ENCODE measurements at places on chromosomes 12 and 14.

GRCh38 chr12:75437564-75437963, 43.0 kb upstream of the GLIPR1 start:
- DNase-seq = peak; percentile 6

GRCh38 chr14:71555654-71556559, 376.3 kb upstream of the RGS6 start:
- peak; percentile 32 for DNase-seq

GRCh38 chr14:70020352-70021170, 141.3 kb downstream of the SMOC1 start:
- DNase-seq = no peak

DNA sequence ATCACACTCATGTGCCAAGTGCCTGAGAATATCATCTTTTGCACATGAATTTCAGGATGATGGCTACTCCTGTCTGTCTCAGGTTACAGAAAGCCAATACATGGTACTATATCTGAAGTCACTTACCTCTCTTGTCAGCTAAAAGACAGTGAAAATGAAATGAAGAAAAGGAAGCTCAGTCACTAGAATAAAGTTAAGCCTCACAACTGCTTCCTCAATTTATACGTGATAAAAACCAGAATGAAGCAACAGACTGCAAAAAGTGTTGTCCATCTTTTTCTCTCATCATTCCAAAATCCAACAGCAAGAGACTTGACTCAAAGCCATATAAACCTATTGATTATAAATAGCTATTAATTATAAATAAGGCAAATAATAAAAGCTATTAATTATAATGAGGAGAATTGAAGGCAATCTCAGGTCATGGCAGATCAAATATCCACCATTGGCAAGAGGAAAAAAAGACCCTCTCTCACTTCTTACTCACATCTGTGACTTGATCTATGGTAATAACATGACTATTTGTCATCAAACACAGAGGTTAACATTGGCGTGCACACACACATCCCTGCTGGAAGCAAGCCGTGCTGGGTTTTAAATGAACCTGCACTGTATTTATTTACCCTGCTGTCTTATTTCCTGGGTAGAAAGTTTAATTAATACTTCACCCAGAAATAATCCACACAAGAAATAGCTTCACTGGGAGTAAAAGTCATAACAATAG, 10.0 kb downstream of the NIN start:
- DNase-seq = no peak

DNA sequence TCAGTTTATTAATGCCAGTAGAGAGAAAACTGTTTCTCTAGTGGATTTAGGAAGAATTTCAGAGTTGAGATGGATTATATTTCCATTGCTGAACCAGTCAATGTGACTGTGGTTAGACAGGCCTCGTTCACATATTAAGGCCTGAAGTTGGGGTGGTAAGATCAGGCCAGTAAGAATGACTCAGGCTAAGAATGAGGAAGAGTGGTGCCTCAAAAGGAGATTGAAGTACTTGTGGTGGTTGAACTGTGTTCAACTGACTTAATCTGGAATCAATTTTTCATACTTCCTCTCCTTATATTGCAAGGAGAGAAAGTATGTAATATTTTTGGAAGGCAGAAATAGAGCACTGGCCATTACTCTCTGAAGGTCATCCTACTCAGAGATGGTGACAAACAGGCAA, 37.8 kb upstream of the ATF7IP start:
- peak; percentile 14 for DNase-seq

DNA sequence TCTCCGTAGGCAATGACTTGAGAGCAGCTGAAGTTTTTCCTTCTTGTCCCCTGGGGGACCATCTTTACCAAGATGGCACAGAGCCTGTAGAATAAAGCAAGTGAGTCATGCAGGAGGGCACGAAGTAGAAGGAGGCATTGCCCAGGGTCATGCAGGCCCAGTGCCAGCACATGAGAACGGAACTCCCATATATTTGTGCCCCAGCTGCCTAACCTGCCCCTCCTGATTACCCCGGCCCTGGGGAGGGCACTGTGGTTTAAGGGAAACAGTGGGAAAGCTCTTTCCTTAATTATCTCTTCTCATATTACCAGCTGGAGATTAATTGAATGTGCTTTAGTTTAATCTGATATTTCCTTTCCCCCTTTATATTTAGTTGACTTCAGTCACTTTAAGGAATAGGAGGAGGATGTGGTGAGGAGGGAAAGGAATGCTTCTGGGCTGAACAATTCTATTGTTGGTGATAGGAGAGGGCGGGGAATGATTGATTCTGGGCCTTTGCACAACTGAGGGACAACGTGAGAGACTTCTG, 51.9 kb downstream of the RASSF8 start:
- DNase-seq = no peak

GRCh38 chr12:121980191-121980891, 41.3 kb upstream of the BCL7A start:
- peak; percentile 51 for DNase-seq

- DNase-seq = no peak
Observed at GRCh38 chr12:89497005-89497404, 27.6 kb downstream of the GALNT4 start.

GRCh38 chr12:96212456-96213375, 18.5 kb downstream of the ELK3 start:
- peak; percentile 20 for DNase-seq

DNA sequence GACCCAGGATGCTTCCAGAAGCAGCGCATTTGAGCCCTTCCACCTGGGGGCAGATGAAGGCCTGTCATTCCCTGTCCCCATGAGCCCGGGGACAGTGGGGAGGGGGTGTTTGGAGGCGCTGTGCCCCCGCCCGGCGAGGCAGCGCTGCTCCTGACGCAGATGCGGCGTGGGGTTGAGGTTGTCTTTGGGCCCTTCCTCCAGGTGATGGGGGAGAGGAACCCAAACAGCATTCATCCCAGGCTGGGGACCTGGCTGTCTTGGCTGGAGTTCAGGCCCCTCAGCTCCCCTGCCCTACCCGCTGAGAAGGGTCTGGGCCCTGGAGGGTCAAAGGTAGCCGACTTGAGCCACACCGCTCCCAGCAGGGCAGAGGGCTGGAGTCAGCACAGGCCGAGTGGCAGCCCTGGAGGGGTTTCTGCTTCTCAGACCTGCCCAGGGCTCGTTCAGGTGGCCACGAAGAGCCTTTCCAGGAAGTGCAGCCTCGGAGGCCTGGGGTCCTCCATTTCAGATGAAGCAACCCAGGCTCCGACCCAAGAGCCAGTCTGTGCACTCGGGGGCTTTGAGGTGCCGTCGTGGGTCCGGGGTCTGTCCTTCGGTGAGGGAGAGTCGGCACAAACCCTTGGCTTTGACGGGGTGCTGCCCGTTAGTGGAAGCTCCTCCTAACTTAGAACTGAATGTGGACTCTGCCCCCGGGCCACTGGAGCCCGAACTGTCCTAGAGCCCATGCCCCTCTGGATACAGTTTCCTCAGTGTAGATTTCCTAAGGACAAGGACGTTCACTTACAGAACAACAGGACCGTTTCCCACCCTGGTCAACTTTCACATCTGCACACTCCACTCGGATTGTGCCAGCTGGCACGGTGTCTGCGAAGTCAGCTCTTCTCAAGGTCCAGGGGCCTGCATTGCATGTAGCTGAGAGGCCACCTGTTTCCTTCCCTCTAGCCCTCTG, 16.1 kb downstream of the ACADS start:
- no peak for DNase-seq

DNA sequence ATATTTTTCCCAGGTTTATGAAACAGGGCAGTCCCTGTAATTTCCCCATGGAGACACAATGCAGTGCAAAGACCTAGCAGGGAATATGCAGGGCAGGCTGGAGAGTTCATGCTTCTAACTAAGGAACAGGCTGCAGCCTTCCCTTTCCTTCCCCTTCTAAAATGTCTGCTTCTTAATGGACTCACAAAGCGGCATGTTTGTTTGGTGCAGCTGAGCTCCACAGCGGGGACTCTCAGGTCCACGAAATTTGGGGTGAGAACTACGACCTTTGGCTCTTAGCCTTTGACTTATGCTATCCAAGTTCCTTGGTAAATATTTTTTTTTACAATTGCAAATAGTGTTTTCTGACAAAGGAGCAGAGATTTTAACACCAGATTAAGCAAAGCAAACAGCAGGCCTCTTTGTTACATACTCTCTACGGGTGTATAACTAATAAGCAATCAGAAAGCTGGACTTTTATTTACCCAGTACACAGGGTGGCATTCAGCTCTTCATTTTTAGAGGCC, 323.6 kb downstream of the ZFP36L1 start:
- no peak for DNase-seq

DNA sequence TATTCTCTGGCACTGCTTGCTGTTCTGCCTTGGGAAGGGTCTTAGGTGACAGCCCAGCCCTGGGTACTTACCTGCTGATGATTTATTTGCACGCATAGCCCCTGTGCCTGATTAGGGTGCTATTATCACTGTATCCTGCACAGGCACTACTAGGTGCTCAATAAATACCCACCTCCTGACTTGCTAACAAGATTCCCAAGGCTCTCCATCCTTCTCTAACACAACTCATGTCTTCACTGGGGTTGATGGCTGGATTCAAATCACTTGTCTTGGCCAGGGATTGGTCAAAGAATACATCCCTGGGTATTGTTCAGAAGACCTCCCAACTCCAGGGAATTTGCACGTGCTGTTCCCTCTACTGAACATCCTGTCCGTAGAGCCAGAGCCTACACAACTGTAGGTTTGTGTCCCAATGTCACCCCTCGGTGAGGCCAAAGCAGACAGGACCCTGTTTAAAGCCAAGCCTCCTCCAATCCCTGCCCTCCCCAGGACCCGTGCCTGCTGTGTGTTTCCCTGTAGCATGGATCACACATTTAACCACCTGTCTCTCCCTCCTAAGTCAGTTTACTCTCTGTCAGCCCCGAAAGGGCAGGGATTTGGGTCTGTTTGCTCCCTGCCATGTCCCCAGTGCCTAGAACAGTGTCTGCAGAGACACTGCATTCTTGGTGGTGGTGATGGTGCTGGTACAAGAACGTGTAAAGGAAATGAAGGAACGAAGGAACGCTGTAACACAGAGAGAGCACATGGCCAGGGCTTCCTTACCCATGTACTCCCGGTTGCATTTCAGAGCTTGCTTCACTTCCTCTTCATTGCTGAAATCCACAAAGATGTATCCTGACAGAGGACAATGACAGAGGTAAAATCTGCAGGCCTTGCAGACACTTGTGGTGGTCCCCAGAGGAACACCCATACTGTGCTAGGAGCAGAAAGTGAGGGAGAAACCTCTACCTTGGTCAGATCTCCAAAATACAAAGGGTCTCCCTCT, 16.5 kb downstream of the RBM19 start:
- DNase-seq = no peak

DNA sequence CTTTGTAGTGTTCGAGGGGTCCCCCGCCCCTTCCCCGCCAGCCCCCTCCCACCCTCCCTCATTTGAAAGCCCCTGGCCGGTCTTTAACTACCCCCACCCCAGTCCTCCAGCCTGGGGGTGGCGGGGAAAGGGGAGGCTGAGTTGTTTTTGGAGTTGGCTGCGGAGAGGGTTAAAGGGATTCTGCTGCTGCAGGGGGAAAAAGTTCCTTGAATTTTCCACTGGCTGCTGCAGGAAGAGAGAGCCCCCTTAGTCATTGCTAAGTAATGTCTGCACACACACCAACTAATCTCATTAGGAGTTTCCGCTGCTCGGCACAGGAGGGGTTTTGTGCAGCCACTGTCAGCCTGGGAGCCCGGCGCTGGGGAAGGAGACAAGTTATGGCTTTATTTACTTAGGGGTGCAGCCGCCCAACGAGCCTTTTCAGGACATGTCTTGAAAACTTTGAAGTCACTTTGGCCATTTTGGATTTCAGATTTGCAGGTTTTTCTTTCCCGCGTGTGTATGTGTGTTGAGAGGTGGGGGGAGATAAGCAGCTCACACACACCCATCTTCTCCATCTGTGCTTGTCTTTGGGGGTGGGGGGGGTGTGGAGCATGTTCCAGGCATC, 1.8 kb downstream of the ELK3 start:
- DNase-seq = peak; percentile 68

GRCh38 chr12:59056966-59057365, 136.7 kb upstream of the LRIG3 start:
- no peak for DNase-seq

- DNase-seq = no peak
Observed at GRCh38 chr12:96486751-96487613, 2.4 kb upstream of the CFAP54 start.

DNA sequence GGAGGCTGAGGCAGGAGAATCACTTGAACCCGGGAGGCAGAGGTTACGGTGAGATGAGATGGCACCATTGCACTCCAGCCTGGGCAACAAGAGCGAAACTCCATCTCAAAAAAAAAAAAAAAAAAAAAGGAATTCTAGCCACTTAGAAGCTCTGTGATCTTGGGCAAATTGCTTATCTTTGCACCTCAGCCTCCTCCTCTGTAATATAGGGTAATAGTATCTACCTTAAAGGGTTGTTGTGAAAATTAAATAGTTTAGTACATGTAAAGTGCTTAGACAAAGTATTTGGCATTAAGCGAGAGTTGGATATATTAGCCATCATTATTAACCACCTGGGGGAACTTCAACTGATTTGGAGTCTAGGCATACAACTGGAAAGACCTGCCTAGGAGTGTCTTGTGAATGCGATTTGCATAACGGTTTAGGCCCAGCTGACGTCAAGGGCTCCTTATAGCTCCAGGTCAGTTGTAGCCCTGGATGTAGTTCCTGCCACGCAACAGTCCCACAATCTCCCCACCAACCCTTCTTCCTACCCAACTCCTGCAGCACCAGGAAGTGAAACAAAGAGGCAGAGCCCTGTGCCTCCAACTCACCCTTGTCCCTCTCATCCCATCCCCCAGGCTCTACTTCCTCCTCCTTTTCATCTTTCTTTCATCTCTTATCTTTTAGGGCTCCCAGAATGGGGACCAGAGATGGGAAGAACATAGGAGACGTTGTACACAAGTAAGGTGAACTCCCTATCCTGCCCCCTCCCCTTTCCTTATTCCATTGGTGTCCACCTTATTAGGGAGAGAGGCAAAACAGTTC, 2.1 kb upstream of the IL23A start:
- peak; percentile 64 for DNase-seq

GRCh38 chr12:103960616-103961227, 5.0 kb upstream of the TDG start:
- no peak for DNase-seq

GRCh38 chr14:104284107-104284592, 145.8 kb downstream of the KIF26A start:
- no peak for DNase-seq

- no peak for DNase-seq
Observed at GRCh38 chr12:25583545-25583944, 30.5 kb upstream of the LMNTD1 start.

- DNase-seq = no peak
Observed at GRCh38 chr12:41409628-41410027, 221.5 kb downstream of the PDZRN4 start.

- DNase-seq = no peak
Observed at GRCh38 chr14:69580009-69580577, 5.4 kb upstream of the CCDC177 start.

Measured in CD4-positive, alpha-beta T cell (primary cell).